A549 treated with AZD2906 at 1 μM for 4 hours (cell line): ENCODE measurements at places on chromosomes 3 and 15. TPM values are rescaled to one million over a fixed set of nuclear protein-coding genes. Genes with fewer than 3 reads are reported as not detected.

MAP6D1 gene
- total RNA-seq = 4.7 to 8.3 TPM (median 7.4 TPM) in 5 replicates

TMCO5A gene
- not detected in 5 replicates for total RNA-seq

SMCO1 gene
- 0.03 TPM in 1 of 5 replicates, not detected in the others for total RNA-seq

CDHR4 gene
- total RNA-seq = 0.12 to 0.42 TPM (median 0.28 TPM) in 5 replicates

SPINK8 gene
- not detected in 5 replicates for total RNA-seq

BLOC1S6 gene
- 14.8 to 24.7 TPM (median 16.7 TPM) in 5 replicates for total RNA-seq

UCN2 gene
- 5.9 to 8.7 TPM (median 8.2 TPM) in 5 replicates for total RNA-seq
